ENCODE measurements at places on chromosomes 11 and 22. TPM values are rescaled to one million over a fixed set of nuclear protein-coding genes. Genes with fewer than 3 reads are reported as not detected.

Gene MMP8
- not detected for total RNA-seq

Gene HOATZ
- total RNA-seq: not detected

Gene POU2F3
- not detected for total RNA-seq

Gene JAML
- under 0.01 TPM for total RNA-seq

Gene BIRC3
- total RNA-seq: 3.6 TPM

Gene TRIM44
- 20.6 TPM for total RNA-seq

Gene ASCL2
- not detected for total RNA-seq

Gene CCDC86
- 31.2 TPM for total RNA-seq

Gene ACTN3
- total RNA-seq: 0.14 TPM

Gene MS4A12
- total RNA-seq: not detected

Gene CLDN5
- 1,341 TPM for total RNA-seq

DNA sequence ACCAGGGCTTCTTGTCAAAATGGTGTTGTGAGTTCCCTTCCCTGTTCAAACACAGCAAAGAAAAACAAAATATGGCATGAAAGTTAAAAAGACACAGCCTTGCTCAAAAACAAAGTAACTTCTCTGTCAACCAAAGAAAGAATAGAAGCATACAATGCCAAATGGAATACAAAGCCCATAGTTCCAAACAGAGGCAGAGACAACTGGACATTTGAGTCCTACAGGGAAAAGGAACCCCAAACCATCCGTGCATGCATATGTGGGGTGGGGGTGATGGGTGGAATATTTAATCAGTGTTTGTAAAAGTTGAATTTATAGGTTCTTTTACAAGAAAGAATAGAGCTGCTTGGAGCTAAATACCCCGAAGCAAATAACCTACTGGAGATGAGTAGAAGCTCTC is 218.7 kb downstream of the FAM76B start:
- DNase-seq: no peak

- DNase-seq: peak; percentile 31
Observed at GRCh38 chr11:16843294-16843693, 104.8 kb downstream of the C11orf58 start.

GRCh38 chr11:59769111-59769510 is 13.9 kb downstream of the STX3 start:
- DNase-seq: peak; percentile 32

- DNase-seq: no peak
Observed at GRCh38 chr22:47342446-47342845, 580.0 kb downstream of the TBC1D22A start.

DNA sequence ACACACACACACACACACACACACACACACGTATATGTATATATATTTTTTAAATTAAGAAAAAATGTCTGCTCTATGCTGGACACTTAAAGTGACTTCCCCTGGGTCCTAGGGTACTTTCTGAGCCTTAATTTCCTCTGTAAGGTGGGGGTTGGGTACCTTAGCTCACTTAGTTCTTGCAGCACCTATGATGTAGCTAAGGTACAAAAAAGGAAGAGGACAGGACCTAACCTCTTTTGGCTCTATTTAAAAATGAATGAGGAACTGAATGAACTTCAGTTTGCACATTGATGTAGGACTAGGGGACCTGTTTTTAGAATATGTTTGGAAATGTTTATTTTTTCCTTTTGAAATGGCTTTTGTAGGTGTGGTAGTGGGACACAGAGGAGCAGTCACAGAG is 11.1 kb downstream of the SREBF2 start:
- DNase-seq: no peak

- DNase-seq: peak; percentile 21
Observed at GRCh38 chr11:75174781-75175370, 24.0 kb downstream of the SLCO2B1 start.

GRCh38 chr22:43820651-43821305 is 8.7 kb upstream of the EFCAB6 start:
- no peak for DNase-seq

DNA sequence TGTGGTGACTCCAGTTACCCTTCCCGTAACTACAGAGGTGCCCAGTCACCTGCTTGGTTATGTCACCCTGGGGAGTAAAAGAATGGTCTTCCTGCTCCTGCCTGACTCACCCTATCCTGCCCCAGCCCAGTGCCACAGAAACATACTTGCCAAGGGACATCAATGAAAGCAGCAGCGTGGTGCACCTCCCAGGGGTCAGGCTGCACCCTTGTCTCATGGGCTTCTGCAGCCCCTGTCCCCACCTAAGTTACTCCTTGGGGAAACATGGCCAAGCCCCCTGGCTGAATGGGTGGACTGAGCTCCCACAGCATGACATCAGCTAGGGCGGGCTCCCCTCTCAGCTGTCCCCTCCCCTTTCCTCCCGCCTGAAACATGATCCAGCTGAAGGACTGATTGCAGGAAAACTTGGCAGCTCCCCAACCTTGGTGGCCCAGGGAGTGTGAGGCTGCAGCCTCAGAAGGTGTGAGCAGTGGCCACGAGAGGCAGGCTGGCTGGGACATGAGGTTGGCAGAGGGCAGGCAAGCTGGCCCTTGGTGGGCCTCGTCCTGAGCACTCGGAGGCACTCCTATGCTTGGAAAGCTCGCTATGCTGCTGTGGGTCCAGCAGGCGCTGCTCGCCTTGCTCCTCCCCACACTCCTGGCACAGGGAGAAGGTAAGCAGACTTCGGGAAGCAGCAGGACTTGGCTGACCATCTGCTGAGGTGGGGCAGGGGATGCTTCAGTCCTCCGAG is at the start of gene HTR3A:
HTR3A (plus strand) TSS at position 368 of the 730 bp plus-strand sequence; CDS start at position 586, 218 bp downstream.
- peak; percentile 30 for DNase-seq

- DNase-seq: no peak
Observed at GRCh38 chr11:80856066-80856465, 1415.2 kb upstream of the TENM4 start.

DNA sequence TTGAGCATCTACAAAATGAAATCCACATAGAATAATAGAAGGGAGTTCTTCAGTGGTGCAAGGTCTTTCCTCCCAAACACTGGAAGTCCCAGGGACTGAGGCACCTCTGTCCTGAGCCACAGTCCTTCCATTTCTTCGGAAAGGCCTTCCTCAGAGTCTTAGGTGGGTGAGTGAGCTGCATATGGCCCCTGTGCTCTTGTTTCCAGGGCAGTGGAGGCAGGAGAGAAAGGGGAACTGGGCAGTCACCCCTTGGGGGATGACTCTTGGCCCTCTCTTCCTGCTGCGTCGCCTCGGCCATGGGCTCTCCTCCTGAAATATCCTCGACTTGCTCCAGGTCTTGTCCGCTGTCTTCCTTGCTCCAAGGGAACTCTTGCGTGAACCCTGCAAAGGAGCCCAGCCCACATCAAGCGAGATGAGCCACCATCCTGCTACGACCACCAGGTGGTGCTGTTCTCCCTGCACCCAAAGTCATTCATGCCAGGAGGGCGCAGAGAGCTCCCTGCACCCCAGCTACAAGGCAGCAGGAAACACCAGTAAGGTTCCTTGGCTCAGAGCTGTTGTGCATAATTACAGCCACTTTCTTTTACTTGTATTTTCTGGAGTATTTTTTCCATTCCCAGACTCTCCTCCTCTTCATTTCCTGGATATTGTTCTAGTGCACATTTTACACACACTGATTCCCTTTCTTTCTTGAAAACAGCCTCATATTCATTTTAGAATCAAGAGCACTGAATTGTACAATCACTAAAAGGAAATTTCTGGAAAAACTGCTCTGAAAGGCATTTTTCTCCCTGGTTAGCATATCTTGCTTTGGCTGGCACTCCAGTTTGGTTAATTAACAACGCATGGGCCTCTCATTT is 397.8 kb downstream of the OPCML start:
- DNase-seq: peak; percentile 53

DNA sequence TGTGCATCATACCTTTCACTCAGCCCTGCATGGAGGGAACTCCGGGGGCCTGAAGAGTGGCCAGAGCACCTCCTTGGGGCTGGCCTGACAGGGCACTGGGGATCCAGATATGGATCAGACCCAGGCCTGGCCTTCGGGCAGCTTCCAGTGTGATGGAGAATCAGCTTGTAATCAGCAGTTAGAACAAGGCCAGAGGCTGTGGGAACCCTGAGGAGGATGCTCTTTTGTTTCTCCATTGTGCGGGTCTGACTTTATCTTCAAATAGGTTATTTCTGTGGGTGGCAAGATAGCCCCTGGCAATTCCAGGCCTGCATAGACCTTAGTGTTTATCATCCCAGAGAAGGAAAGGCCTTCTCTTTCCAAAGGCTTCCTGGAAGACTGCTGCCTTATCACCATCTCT is 12.3 kb downstream of the DGAT2 start:
- no peak for DNase-seq

DNA sequence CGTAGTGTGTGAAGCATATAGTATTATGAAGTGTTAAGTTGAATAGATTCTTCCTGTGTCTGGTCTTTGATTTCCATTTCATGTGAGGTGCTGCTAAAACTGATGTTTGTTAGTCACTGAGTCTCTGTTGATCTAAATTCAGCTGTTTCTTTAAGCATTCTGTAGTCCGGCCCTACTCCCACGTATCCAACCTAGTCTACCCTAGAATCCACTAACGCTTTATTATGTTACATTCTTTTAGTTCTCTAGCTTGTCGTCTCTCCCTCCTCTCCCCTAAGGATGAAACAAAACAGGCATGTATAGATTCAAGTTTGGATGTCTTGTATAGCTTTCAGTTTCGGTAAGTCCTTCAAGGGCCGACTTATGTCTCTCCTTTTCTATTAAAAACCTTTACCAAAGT is 4.1 kb downstream of the WEE1 start:
- no peak for DNase-seq

- no peak for DNase-seq
Observed at GRCh38 chr22:21651521-21652009, 9.5 kb downstream of the SDF2L1 start.

GRCh38 chr22:45919504-45920286 is 57.3 kb downstream of the WNT7B start:
- no peak for DNase-seq

GRCh38 chr11:2399488-2400068 is 972 bp upstream of the TSSC4 start:
- peak; percentile 49 for DNase-seq

DNA sequence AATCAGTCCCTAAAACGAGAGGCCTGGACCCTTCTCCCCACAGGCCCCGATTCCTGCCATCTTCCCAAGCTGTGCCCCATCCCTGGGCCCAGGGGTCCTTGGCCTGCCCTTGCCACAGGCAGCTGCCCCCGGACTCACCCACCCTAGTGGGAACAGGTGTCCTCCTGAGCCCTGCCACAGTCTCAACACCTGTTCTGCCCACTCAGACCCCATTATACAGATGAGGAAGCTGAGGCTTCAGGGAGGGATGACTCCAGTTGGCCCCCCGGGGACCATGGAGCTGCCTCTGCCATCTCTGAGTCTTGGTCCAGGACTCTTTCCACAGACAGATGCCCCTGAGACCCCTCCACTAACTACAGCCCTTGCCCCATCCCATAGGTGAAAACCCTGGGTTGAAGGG is 15.9 kb downstream of the MYBPC3 start:
- DNase-seq: no peak

GRCh38 chr11:60831501-60832079 is 10.3 kb upstream of the CCDC86 start:
- DNase-seq: peak; percentile 42

DNA sequence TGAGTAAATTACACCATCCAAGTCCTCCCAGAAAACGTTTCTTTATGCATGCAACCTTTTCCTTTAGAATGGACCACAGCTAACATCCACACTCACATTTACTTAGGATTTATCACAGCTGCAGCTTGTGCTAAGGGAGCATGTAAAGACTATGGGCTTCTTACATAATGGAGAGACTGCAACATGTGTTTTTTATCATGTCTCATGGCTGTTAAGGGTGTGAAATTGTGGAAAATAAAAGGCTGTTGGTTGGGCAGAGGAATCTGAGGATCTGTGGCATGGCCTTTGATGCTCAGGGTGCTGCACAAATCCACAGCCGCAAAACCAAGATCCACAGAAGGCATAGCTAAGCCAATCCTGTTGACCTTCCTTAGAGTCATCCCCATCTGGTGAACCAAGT is 112.0 kb upstream of the MTNR1B start:
- DNase-seq: no peak

GRCh38 chr11:1051356-1052132 is 15.0 kb upstream of the MUC6 start:
- no peak for DNase-seq

DNA sequence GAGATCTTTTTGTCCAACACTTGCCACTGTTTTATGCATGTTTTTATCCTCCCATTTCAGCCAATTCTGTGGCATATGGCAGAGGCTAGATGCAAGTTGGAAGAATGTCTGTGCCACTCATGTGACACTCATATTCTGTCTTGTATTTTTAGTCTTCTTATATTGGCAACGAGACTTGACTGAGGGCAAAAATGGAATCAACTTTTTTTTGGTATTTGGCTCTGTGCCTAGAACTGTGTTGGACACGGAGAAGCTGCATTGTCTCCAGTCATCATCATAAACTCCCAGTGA is 1.7 kb upstream of the FZD4 start:
- no peak for DNase-seq

DNA sequence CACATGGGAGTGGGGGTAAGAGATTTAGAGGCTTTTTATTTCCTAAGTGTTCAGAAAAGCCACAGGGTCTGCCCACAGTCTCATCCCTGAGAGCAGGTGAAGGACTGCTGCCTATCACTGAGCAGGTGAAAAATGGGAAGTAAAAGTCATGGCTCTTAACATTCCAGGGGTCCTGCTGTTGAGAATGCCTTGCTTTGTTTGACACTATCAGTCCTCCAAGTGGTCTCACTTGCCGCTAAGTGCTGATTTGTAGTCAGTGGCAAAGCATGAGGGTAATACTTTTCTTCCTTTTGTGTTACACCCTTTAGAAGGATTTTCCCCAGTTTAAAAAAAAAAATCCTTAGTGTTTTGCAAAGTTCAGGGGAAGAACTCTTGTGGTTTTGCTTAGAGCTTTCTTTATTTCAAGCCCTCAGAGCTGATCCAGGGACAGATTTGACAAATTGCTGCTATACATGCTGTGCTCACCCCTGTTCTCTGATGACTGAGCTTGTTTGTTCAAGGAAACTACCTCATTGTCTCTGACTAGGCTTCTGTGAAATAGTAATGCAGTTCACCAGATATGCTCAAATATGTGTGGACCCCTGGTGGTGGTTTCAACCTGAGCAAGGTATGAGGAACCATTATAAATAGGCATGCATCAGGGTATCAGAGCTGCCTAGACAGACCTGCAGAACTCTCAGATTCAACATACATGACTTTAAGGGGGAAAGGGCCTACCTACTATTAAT is 141.0 kb downstream of the ARHGAP42 start:
- peak; percentile 88 for DNase-seq

GRCh38 chr11:18907391-18907790 is 31.8 kb downstream of the MRGPRX1 start:
- DNase-seq: no peak

- no peak for DNase-seq
Observed at GRCh38 chr11:92670308-92670890, 299.1 kb upstream of the MTNR1B start.

DNA sequence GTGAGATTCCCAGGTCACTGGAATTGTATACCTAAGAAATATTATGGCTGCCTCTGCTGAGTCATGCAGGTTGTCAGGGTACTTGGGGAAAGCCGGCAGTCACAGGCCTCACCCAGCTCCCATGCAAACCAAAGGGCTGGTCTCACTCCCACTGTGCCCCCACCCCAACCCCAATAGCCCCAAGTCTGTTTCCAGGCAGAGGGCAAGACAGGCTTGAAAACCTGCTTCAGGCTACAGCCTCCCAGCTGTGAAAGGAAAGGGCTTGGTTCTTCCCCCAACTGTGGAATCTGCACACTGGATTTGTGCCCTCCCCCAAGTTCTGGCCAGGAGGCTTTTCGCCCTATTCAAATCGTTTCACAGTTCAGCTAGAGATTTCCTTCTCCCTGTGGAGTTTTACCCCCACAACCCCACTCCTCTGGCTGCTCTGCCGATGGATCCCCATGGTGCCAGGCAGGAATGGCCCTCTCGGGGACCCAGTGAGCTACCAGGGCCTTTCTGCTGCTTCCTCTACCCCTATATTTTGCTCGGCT is 37.0 kb upstream of the ABTB2 start:
- DNase-seq: no peak

- no peak for DNase-seq
Observed at GRCh38 chr22:39856588-39856987, 37.0 kb downstream of the ENTHD1 start.

Measured in dermis blood vessel endothelial cell (primary cell).